ENCODE measurements at places on chromosomes 16 and 17.

GRCh38 chr17:3167574-3167973 lies 29.7 kb upstream of the OR1A2 start:
- no peak for DNase-seq
- no peaks in the 10 kb centered on the region for H3K36me3 ChIP-seq

DNA sequence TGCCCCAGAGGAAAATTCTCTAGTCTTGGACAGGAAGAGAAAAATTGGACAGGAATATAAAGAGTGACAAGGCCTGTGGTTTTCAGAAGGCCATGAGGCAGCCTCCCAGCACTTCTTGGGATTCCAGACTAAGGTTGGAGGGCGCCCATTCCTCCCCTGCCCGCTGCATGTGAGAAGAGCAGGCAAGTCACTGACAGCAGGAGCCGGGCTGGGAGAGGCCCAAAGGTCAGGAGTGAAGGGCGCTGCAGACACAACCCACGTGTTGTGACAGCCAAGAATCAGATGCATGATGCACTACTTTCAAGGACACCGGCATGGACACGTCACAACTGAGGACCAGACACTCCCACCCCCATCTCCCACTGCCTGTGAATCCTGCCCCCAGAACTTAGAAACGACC lies 256.7 kb downstream of the CBLN1 start:
- H3K27me3 ChIP-seq: no peaks in the 10 kb centered on the region
- no peaks in the 10 kb centered on the region for H3K36me3 ChIP-seq
- no peak overlapping the region for H3K4me3 ChIP-seq
- no peak overlapping the region for H3K27ac ChIP-seq

DNA sequence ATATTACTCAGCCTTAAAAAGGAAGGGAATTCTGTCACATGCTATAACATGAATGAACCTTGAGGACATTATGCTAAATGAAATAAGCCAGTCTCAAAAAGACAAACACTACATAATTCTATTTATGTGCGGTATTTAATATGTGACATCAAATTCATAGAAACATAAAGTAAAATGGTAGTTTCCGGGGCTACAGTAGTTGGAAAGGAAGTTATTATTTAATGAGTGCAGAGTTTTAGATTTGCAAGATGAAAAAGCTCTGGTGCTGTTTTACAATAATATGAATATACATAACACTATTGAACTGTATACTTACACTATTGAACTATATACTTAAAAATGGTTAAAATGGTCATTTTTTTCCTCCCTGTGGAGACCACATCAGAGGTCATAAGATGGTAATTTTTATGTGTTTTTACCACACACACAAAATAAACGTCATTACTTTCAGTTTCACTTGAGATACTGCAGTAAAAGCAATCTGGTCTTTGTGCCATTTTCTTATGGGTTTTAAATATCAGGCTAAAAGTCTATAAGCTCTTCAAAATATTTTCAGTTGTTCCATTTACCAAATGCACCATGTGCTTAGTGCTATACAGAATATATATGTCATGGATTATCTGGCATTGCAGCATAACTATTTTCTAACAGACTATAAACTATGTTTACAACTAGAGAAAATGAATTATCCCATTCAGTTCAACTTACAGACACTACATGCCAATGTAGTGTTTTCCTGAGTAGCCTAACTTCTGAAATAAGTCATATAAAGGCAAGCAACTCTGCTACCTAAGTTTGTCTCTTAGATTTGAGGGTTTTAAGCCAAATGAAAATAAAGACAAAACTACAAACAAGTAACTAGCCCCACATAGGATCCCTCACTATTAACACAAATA lies 90.9 kb downstream of the SPAG9 start:
- peak overlapping the region; percentile 16 for H3K4me3 ChIP-seq
- DNase-seq: no peak
- H3K36me3 ChIP-seq: peaks cover 8% of the 10 kb centered on the region
- peaks cover 17% of the 10 kb centered on the region for H3K4me1 ChIP-seq
- peak overlapping the region; percentile 72 for H3K27ac ChIP-seq
- H3K27me3 ChIP-seq: no peaks in the 10 kb centered on the region

DNA sequence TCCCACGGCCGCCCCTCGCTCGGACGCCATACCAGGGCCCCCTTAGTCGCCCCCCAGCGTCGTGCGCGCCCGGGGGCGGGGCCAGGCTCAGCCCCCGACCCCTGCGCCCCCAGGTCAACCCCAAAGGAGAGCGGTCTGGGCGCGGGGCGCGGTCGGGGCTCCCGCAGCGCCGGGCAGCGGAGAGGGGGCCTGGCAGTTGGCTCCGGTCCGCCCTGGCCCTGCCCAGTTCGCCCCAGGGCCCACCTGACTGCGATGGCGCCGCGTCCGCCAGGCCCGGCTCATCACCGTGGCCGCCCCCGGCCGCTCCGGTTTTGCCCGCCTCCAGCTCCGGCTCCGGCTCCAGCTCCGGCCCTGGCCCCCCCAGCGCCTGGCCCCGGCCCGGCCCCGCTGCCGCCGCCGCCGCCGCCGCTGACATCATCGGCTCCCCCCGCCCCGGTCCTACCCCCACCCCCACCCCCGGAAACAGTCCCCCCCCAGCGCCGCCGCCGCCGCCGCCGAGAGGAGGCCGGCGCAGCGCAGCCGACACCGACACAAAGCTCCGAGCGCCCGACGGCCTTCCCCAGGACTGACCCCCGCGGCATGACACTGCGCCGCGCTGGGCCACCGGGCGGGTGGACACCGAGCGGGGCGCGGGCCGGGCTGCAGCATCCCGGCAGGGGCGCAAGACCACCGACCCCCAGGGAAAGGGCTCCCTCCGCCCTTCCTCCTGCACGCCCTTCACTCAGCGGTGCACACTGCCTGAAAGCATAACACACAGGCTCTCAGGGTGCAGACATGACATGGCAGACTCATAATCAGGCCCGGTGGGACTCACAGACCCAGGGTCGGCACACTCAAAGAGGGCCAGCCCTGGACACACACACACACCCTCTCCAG lies at the start of gene ZBTB4:
TSS of gene ZBTB4 (minus strand) at position 419 of the 876 bp plus-strand sequence. CDS start 12,830 bp downstream, outside the sequence.
- peaks cover 70% of the 10 kb centered on the region for H3K4me1 ChIP-seq
- H3K4me3 ChIP-seq: peak within 1 kb of the TSS; percentile 89
- no peaks in the 10 kb centered on the region for H3K36me3 ChIP-seq
- no peaks in the 10 kb centered on the region for H3K27me3 ChIP-seq
- peak within 1 kb of the TSS; percentile 100 for H3K27ac ChIP-seq
- DNase-seq: no peak

GRCh38 chr17:7552621-7553051 lies 3.8 kb downstream of the TNFSF12 start:
- H3K4me1 ChIP-seq: peaks cover 31% of the 10 kb centered on the region
- no peak overlapping the region for H3K27ac ChIP-seq
- H3K36me3 ChIP-seq: no peaks in the 10 kb centered on the region

DNA sequence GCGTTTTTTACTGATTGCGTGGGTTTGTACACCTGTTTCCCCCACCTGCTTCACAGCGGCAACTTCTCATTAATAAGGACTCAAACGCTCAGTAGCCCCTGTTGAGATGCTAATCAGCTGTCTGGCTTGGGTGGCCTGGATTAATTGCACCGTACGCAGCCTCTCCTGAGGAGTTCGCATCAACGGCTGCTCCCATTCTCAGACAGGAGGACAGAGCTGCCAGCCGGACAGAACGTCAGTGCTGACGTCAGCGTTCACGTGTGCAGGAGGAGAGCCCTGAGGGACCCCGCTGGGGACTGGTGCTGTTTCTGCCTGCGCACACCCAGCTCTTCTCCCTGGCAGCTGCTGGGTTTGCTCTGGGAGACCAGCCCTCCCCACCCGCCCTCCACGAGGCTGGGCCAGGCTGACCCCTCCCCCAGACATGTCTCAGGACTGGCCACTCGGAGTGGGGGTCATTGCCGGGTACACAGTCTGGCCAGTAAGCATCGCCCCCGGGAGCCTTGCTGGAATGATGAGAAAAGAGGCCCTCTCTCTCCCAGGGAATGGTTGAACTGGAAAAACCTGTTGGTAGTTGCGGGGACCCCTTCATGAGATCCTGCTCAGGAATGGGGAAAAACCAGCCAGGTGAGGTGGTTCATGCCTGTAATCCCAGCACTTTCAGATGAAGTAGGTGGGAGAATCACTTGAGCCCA lies 5.7 kb upstream of the BANP start:
- no peaks in the 10 kb centered on the region for H3K27me3 ChIP-seq
- peak overlapping the region; percentile 24 for H3K4me3 ChIP-seq
- H3K27ac ChIP-seq: no peak overlapping the region
- no peaks in the 10 kb centered on the region for H3K36me3 ChIP-seq
- H3K4me1 ChIP-seq: peaks cover 8% of the 10 kb centered on the region
- DNase-seq: no peak

DNA sequence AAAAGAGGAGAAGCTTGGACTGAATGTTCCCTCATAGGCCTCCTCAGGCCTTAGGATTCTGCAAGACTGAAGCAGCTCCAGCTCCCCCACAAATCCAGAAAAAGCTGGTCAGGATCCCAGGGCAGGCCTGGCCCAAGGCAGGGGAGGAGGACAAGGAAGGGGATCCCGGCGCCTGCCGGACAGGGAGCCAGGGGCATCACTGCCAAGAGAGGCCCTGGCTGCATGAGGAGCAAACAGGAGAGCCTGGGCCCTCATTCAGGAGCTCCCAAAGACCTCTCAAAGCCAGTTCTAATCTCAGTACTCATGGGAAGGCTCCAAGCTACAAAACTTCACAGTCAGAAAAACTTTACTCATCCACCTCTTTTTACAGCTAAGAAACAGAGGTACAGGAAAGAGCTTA lies 67.3 kb downstream of the ZNF423 start:
- H3K27me3 ChIP-seq: no peaks in the 10 kb centered on the region
- H3K4me3 ChIP-seq: no peak overlapping the region
- H3K4me1 ChIP-seq: peaks cover 25% of the 10 kb centered on the region
- H3K36me3 ChIP-seq: no peaks in the 10 kb centered on the region
- H3K27ac ChIP-seq: peak overlapping the region; percentile 67
- no peak for DNase-seq

GRCh38 chr16:72952811-72953271 lies 95.1 kb downstream of the ZFHX3 start:
- H3K27ac ChIP-seq: peak overlapping the region; percentile 26
- no peak overlapping the region for H3K4me3 ChIP-seq
- no peak for DNase-seq
- H3K4me1 ChIP-seq: peaks cover 12% of the 10 kb centered on the region

GRCh38 chr17:18039535-18040260 lies 490 bp downstream of the GID4 start:
- H3K4me1 ChIP-seq: peaks cover 40% of the 10 kb centered on the region
- peak overlapping the region; percentile 88 for H3K27ac ChIP-seq
- H3K27me3 ChIP-seq: no peaks in the 10 kb centered on the region
- DNase-seq: no peak
